Omental fat pad (tissue), 4 donors: ENCODE measurements at places on chromosomes 3 and 15. TPM values are rescaled to one million over a fixed set of nuclear protein-coding genes. Genes with fewer than 3 reads are reported as not detected.

NPAP1 gene
- total RNA-seq, result not detected

GXYLT2 gene
- total RNA-seq, result 12.8 TPM

HDDC3 gene
- 24.7 TPM for total RNA-seq

TUSC7 gene
- not detected for total RNA-seq

RTP3 gene
- not detected for total RNA-seq

CLDN1 gene
- 70.5 TPM for total RNA-seq

LYZL4 gene
- not detected for total RNA-seq

CELF6 gene
- 1.9 TPM for total RNA-seq

SQOR gene
- 90.3 TPM for total RNA-seq

CHD2 gene
- 130 TPM for total RNA-seq

CYP1A2 gene
- total RNA-seq, result not detected

ONECUT1 gene
- 0.38 TPM for total RNA-seq

LRRC15 gene
- 0.37 TPM for total RNA-seq

FANCD2OS gene
- total RNA-seq, result not detected

ZDHHC23 gene
- 3.2 TPM for total RNA-seq

PAQR5 gene
- total RNA-seq, result 1.0 TPM

INSYN1 gene
- 0.95 TPM for total RNA-seq

ZWILCH gene
- total RNA-seq, result 2.5 TPM

SCN11A gene
- total RNA-seq, result 0.56 TPM

SLC15A2 gene
- 2.2 TPM for total RNA-seq

HHATL gene
- total RNA-seq, result not detected

SLC12A1 gene
- total RNA-seq, result not detected

SLC28A1 gene
- not detected for total RNA-seq

HYAL1 gene
- total RNA-seq, result 32.3 TPM

MOBP gene
- total RNA-seq, result not detected

GPR27 gene
- total RNA-seq, result 4.1 TPM

NEO1 gene
- total RNA-seq, result 73.4 TPM

ROPN1 gene
- total RNA-seq, result not detected

ZNF662 gene
- total RNA-seq, result 4.8 TPM

SMCO1 gene
- total RNA-seq, result not detected

AMT gene
- total RNA-seq, result 6.8 TPM

ZBTB47 gene
- 41.5 TPM for total RNA-seq

CLDN16 gene
- 0.37 TPM for total RNA-seq

ZKSCAN7 gene
- 1.8 TPM for total RNA-seq

PTX3 gene
- total RNA-seq, result 12.3 TPM
